ENCODE measurements at places on chromosomes 13 and 19. TPM values are rescaled to one million over a fixed set of nuclear protein-coding genes. Genes with fewer than 3 reads are reported as not detected.
A peak's percentile ranks its signal among the peaks of the same experiment; 100 is the strongest.

DNA sequence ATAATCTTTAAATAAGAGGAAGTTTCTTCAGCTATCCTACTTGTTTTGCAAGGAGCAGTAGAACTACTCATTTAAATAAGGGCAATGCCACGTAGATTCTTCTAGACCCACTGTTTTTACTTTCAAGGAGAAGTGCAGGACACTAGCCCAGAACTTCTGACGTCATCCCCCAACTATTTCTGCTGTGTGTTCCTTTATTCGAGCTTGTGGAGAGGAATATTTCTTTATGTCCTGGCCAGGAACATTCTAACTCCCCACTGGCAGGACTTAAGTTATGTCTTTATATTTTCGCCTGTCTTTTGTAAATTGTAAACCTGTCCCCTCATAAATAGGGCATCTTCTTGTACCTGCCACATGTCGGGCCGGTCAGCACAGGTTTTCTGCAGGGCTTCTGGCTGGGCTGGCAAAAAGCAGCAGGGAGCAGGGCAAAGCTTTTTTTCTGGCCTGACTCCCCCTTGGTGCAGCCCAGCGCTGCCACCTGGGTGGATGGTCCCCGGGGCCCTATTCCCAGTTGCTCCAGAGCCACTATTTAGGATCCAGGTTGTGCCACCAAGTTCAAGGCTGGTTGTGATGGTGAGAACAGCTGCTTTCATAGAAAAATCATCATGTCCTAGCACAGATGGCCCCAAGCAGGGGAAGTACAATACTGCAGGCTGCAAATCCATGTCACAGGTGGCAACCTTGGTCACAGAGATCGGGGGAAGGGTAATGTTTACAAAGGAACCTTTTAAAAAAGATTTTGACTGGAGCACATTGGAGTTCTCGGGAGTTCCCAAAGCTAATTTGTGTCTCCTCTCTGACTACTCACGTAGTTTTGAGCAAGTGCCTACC is 1.8 kb downstream of the MBNL2 start:
- no peaks in the 10 kb centered on the region for H3K36me3 ChIP-seq
- peaks cover 12% of the 10 kb centered on the region for H3K4me1 ChIP-seq
- H3K27me3 ChIP-seq, result peaks cover 93% of the 10 kb centered on the region
- peak overlapping the region; percentile 73 for H3K4me3 ChIP-seq

DNA sequence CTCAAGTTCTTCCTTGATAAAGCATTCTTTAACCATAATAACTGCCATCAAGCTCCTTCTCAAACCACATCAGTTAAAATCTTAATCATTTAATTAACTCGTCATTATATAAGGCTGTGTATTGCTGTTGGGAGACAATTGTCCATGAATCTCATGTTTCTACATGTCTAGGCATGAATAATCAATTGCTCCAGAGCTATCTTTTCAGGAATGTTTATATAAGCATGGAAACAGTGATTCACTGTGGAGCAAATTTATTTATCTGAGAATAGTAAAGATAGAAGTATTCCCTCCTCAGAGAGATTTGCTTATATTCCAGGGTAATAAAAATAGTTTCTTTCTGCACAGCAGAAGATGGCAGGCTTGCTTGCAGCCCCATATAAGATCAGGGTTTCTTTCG is 71.1 kb downstream of the CBY2 start:
- H3K27me3 ChIP-seq, result no peaks in the 10 kb centered on the region
- no peak for DNase-seq
- H3K4me3 ChIP-seq, result no peak overlapping the region
- H3K4me1 ChIP-seq, result peaks cover 35% of the 10 kb centered on the region

DNA sequence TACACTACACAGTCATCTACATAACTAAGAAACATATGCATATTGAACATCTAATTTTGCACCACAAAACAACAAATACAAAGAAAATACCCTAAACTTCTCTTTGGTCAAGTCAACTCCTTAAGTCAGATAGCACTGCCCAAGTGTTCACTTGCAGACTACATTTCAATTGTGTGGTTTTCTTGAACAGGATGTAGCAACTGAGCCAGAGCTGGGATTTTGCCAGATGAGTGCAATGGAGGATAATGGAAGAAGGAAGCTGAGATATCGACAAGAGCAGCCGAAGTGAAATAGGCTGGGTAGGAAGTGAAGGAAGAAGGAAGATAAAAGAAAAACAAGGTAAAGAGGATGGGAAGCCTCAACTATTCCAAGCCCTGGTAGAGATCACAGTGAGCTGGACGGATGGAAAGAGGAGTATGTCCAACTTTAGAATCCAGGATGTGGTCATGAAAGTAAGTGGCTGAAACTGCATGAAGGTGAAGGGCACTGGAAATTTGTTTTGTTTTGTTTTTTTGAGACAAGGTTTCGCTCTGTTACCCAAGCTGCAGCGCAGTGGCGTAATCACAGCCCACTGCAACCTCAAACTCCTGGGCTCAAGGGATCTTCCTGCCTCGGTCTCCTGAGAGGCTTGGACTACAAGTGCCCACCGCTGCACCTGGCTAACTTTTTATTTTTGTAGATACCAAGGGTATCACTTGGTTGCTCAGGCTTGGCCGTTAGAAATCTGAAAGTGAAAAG is 15.0 kb downstream of the NUFIP1 start:
- H3K27me3 ChIP-seq, result no peaks in the 10 kb centered on the region
- no peak for DNase-seq
- no peak overlapping the region for H3K27ac ChIP-seq

DNA sequence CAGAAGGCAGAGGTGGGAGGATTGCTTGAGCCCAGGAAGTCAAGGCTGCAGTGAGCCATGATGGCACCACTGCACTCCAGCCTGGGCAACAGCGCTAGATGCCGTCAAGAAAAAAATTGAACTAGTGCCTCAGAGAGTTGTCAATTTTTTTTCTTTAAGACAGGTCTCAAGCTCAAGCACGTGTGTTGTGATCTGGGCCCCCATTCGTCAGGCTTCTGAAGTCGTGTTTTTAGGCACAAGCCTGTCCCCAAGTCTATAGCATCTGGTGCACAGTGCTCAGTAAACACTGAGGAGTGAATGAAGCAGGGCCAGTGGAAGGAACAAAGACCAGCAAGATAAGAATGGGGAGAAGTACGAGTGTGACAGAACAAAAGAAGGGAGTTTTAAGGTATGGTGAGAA is 23.7 kb upstream of the LAMP1 start:
- no peak overlapping the region for H3K27ac ChIP-seq
- no peaks in the 10 kb centered on the region for H3K27me3 ChIP-seq
- no peak overlapping the region for H3K4me3 ChIP-seq
- H3K36me3 ChIP-seq, result peaks cover 32% of the 10 kb centered on the region

FUT1 gene
- 6.6 TPM for total RNA-seq

POU2F2 gene
- total RNA-seq, result 2.6 TPM

All from endodermal cell (in vitro differentiated cells).